Left lobe of liver (tissue), 2 donors: ENCODE measurements at places on chromosomes 7 and 10.

DNA sequence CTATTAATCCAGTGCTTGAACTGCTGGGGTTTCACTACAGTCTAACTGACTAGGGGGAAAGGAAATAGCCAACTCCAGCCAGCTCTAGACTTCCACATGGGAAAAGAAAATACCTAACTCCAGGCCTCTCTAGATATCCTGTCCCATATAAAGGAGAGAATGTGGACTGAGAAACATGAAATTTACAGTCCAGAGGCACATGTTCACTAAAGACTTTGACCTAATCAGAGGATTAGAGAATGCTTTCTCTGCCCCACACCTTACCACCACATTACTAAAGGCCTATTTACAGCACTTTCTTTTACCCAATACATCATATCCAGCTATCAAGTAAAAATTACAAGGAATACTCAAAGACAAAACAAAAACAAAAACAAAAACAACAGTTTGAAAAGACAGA, 164.2 kb downstream of the PCLO start:
- no peak for DNase-seq

GRCh38 chr10:131259535-131259934, 52.0 kb downstream of the TCERG1L start:
- no peak for DNase-seq

DNA sequence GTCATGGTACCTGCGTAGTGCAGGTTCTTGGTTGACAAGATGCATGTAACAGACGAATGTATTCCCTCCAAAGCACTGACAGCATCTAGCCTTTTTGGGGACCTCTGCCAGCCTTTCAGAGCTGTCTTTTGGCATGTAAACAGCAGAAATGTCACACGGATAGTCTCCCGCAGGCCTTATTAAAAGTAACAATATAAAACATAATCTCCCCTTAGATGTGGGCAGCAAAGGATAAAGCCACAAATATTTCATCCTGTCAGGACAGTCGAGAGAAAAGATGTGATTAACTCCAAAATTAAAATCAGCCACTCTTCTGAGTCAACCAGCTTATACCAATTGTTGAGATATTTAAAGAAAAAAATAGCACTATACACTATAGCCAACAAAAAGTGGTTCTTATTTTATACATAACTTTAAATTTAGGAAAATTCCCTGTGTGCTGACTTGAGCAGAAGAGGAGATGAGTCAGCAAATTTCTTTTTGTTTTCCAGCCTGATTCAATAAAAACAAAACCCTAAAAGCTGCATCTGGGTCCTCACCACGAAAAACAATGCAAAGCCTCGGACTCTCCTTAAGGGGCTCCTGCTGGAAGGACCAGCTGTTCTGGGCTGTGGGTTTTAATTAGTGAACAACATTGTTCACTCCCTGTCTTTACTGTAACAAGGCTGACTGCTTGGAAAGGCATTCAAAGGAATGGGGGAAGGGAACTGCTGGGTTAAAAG, 240.2 kb downstream of the ADAM12 start:
- DNase-seq = no peak

DNA sequence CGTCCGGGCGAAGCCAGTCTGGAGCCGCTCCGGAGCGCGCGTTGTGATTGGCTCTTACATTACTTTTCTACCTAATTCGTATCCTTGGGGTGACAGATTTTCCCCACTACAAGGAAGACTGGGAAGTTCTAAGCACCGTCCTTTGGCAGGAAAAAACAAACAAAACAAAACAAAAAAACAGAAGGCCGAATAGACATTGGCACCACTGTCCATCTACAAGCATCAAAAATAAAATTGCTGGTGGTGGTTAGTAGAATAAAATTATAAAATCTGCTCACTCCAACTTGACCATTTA, 651 bp upstream of the SKAP2 start:
- DNase-seq = no peak

GRCh38 chr7:21941611-21942141, 4.0 kb downstream of the CDCA7L start:
- DNase-seq = no peak

DNA sequence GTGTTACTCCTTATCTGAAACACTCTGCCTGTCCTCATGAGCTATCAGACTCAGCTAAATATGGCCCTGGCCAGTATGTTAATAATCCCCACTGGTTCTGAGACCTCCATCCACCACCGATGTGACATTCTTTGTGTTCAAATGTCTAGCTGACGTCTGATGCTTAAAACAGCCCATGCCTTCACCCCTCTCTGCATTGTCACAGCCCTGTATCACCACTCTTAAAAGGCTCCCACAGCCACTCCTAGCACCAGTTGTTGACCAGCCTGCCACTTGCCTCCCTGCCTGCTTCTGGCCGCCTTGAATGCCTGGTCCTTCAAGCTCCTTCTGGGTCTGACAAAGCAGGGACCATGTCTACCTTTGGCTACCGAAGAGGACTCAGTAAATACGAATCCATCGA, at the start of gene LMOD2:
Gene LMOD2, plus strand, starts transcription at position 253 of the 400 bp plus-strand sequence. Its CDS starts 98 bp downstream, at position 351.
- no peak for DNase-seq

DNA sequence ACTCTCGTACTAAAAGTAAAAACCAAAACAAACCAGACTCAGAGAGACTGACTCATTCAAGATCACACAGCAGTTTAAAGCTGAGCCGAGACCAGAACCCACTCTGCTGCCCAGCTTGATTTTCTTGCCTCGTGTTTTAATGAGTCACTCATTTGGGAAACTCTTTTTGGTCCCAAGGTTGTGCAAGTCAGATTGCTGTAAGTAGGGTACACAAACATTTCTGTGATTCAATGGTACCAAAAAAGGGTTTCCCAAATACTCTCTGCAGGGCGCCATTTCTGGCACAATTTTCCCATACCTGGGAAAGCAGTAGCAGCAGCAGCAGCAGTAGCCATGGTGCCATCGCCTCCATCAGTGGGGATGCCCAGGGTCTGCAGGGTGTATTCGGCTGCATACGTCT, 69.9 kb downstream of the ASAH2B start:
- DNase-seq = peak; percentile 64

DNA sequence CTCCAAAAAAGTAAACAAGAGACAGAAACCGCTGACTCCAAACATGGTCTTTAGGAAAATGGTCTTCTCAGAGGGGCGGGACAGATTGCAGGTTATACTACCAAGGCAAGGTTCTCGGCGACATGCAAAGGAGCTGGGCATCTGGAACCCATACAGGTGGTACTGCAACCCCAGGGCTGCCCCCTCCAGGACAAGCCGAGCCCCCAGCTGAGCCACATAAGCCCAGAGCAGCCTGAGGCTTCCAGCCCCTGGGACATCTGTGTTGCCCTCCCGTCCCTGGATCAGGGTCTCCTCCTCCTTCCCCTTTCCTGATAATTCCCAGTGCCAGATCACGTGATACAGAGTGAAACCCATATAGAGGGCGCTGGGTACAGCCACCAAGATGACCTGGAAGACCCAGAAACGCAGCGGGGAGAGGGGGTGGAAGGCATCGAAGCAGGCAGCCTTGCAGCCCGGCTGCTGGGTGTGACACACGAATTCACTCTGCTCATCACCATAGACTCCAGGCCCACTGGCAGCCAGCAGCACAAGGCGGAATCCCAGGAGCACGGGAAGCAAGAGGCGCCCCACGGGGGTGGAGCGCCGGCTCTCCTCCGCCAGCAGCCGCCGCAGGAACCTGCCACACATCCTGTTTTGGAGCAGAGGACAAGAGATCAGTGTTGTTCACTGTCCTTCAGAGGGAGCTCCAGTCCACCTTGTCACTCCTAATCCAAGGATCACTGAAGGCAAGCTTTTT, at the start of gene GJC3:
Gene GJC3, minus strand, starts transcription at position 627 of the 736 bp plus-strand sequence. Its CDS starts 0 bp downstream, at position 627.
- DNase-seq = peak; percentile 61

DNA sequence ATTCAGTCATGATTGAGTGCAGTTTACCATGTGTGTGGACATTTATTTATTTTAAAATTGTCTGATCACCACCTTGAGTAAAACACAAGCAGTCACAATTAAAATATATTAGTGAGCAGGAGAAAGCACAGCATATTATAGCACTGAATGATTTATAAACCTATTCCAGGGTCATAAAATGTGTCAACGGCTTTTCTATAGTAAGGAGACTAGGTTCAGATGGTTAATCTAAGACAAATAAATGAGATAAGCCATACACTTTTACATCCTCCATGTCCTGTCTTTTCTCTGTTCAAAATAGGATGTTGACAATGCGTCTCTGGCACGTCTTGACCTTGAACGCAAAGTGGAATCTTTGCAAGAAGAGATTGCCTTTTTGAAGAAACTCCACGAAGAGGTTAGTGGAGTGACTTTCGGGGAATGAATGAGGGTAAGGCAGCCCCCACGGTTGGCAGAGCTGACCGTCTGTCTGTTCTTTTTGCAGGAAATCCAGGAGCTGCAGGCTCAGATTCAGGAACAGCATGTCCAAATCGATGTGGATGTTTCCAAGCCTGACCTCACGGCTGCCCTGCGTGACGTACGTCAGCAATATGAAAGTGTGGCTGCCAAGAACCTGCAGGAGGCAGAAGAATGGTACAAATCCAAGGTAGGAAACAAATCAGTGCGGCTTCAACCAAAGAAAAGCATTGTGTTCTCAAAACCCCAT, 5.4 kb downstream of the VIM start:
- DNase-seq = no peak

DNA sequence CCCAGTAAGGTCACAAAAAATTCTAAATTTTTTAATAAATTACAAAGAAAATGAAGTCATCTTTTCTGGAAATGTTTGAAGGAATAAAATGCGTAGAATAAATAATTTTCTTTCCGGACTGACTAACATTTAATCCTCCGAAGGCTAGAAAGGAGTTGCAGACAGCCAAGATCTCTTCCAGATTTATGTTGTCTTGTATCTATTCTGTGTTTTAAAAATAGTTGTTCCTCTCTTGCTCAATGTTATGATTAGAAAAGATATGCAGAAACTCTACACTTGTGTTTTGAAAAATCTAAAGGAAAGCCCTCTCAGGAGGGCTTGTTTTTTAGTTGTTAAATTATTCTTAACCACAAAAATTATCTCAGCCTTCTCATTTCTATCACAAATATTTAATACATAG, 70.7 kb downstream of the MACC1 start:
- DNase-seq = no peak

DNA sequence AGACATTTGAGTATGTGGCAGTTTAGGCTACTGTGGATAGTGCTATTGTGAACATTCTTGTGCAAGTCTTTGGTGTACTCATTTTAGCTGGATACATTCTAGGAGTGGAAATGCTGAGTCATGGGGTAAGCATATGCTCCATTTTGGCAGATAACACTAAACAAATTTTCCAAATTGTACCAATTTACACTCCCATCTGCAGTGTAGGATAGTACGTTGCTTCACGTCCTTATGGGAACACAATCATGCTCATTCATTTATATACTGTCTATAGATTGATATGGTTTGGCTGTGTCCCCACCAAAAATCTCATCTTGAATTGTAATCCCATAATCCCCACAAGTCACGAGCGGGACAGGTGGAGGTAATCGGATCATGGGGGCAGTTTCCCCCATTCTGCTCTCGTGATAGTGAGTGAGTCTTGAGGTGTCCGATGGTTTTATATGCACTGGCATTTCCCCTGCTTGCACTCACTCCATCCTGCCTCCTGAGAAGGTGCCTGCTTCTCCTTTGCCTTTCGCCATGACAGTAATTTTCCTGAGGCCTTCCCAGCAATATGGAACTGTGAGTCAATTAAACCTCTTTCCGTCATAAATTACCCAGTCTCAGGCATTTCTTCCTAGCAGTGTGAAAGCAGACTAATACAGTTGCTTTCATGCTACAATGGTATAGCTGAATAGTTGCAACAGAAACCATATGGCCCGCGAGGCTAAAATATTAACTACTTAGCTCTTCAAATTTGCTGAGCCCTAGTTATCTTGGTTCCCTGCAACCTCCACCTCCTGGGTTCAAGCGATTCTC, 25.6 kb downstream of the RNF216 start:
- no peak for DNase-seq

GRCh38 chr7:153642989-153643388, 409.2 kb upstream of the DPP6 start:
- DNase-seq = no peak

DNA sequence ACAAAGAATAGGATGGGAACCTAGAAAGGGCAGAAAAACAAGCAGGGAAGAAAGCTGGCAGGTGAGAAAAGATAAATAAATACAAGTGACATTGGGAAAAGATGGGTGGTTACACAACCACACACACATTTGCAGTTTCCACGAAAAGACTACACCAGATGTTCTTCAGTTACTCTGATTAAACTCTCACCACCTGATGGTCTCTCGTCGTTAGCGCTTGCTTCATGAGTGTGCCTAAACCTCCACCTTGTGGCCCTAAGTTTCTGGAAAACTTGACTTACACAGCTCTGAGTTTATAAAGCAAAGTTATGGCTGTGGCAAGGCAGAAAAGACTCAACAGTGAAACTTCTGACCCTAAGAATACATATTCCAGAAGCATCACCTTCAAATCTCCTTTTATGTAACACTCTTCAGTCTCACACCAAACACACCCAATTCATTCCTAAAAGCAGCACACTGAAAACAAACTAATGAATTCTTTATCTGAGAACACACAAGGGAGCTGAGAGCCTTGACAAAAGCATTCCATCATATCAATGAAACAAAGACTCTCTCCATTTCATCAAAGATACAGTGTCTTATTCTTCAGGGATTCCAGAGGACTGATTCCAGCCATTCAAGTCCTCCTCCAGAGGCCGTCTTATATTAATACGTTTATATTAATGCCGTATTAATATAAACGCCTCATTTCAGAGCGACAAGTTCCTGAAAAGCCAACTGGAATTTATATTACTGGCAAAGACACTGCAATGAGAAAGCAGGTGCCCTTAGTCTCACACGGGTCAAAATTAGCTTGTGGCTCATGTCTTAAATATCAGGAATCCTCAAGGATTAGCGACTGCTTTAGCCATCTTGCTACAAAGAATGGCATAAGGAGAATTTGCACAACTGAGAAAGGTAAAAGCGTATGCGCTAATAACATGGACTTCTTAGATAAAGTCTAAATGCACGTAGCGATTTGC, 77.6 kb downstream of the RNF216 start:
- no peak for DNase-seq
